ENCODE measurements at places on chromosomes 1 and 21.

DNA sequence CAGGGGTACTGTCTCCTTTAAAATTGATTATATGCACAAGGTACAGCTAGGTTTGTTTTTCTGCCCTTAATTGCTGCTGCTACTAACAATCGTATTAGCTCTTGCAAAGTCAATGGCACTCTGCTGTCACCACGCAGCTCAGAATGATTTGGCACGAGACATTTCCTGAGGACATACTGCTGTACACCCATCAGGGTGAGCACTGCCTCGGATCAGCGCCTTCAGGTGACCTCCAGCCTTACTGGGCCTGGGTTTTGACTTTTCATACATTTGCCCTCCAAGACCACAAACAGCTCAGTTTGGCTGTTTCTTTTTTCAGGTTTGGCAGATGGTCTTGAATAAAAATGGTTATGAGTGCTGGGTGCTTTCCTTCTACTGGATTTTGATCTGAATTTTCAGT is 110.9 kb downstream of the NTPCR start:
- DNase-seq = no peak

DNA sequence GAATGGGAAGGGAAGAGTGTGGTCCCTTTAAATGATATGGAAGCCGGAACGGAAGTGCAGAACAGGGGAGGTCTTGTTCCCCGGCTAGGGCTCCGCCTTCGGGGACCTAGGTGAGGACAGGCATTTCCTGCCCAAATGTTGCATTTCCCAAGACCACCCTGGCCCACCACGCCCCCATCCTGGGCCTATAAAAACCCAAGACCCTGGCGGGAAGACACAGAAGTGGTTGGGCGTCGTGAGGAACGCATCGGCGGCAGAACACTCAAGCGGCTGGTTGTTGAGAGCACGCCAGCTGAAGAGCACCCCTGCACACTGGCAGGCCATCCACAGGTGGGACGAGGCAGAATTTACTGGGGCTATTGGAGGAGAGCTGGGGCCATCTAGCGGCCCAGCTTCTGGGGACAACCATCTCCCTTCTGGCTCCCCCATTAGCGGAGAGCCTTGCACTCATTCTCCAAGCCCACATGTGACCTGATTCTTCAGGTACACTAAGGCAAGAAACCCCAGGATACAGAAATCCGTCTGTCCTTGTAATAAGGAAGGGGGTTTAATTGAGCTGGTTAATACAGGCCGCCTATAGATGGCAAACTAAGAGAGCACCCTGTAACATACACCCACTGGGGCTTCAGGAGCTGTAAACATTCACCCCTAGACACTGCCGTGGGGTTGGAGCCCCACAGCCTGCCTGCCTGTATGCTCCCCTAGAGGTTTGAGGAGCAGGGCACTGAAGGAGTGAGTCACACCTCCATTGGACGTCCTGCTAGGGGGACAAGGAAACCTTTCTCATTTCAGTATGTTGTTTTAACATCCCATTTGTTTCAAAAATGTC is 1327.9 kb downstream of the BRINP3 start:
- DNase-seq = no peak

DNA sequence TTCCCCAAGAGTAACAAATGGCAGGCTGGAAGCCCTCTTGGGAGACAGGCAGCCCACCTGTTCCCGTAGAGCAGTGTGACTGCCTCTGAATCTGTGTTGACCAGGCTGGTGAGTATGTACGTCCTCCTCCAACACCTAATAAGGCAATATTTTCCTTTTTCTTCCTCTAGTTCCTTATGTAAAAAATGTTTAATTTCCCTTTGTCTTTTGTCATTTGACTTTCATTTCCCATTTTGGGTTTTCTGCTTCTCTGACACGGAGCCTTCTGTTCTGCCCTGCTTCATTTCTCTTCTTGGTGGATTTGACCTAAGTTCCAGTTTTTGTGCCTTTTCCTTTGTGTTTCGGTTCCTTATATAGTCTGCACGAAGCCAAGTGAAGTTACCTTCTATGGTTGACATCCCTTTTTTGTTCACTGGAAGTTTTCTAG is 65.8 kb upstream of the ATF3 start:
- no peak for DNase-seq

- DNase-seq = no peak
These were observed 7.8 kb downstream of the CASZ1 start for GRCh38 chr1:10788592-10789006.

DNA sequence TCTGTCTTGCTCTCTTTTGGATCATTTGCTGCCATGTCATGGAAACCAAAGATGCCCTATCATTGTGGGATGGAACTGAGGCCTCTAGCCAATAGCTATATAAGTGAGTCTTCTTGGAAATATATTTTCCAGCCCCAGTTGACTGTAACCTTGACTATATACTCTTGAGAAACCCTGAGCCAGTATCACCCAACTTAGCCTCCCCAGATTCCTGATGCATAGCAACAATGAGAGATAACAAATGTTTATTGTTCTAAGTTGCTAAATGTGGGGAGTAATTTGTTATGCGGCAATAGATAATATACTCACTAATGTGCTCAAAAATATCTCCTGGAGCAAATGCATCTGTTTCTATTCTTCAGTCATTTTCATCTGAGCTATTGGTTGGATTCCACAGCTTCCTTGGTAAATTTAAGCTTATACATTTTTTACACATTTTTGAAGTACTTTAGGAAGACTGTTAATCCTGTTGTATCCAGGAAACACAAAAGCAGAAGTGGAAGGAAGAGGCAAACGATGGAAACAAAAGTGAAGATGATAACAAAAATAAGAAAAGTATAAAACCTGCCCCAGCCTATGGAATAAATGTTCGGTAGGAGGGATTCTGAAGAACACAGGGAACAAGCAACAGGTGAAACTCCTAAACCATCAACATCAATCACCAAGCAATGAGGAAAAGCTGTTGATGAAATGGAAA is 6.3 kb upstream of the SRRM1 start:
- DNase-seq = no peak

DNA sequence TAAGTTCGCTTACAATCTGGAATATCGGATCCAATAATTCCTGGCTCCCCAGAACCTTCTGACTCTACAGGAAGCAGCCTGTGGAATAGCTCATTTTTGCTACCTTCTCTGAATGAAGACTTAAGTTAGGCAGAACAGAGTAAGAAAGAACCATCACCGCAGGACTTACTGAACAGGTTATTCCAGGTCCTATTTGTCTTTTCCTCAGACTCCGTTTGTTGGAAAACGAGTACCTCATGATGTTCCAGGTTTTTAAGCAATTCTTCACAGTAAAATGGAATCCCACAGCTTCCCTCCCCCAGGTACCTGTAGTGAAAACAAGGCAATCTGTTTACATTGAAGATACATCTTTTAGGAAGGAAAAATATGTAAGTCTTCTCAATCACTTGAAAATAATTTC is 59.8 kb downstream of the ADCY10 start:
- no peak for DNase-seq

- no peak for DNase-seq
These were observed 39.4 kb upstream of the CD55 start for GRCh38 chr1:207282058-207282457.

DNA sequence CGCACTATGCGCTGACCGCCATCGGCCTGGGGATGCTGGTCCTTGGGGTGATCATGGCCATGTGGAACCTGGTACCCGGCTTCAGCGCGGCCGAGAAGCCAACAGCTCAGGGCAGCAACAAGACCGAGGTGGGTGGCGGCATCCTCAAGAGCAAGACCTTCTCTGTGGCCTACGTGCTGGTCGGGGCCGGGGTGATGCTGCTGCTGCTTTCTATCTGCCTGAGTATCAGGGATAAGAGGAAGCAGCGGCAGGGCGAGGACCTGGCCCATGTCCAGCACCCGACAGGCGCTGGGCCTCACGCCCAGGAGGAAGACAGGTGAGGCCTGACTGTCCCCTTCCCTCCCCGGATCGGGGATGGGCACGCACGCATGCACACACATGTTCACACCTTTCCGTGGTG is 31.9 kb upstream of the FHAD1 start:
- DNase-seq = no peak

- peak; percentile 85 for DNase-seq
These were observed at the start of gene ATXN7L2 for GRCh38 chr1:109483672-109484518. TSS of gene ATXN7L2 (plus strand) at chr1:109483905. CDS start at chr1:109483954, 49 bp downstream.

- no peak for DNase-seq
These were observed 91.3 kb downstream of the RWDD3 start for GRCh38 chr1:95325349-95325748.

- peak; percentile 24 for DNase-seq
These were observed 49.4 kb upstream of the PARP1 start for GRCh38 chr1:226457307-226457712.

- DNase-seq = no peak
These were observed 6.5 kb upstream of the BARHL2 start for GRCh38 chr1:90723590-90724108.

- no peak for DNase-seq
These were observed 72.8 kb downstream of the SIPA1L2 start for GRCh38 chr1:232557096-232557495.

DNA sequence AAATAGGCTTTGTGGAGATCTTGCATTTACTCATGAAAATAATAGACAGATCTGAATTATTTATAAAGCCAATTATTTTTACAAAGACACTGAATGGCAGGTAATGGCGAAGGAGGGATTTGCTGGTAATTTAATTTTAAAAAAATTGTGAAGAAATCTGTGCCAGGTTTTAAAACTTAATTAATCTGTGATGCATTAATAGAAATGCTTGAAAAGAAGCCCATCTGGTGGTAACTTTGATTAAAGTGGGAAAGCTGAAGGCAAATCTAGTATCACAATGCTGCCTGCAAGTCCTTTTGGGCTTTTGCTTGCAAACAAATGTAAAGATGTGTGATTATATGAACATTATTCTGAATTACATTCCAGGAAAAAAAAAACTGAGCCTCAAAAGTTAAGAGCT is 433.2 kb upstream of the DEPDC1 start:
- DNase-seq = no peak

- DNase-seq = no peak
These were observed 570 bp upstream of the PEX10 start for GRCh38 chr1:2412773-2413494.

DNA sequence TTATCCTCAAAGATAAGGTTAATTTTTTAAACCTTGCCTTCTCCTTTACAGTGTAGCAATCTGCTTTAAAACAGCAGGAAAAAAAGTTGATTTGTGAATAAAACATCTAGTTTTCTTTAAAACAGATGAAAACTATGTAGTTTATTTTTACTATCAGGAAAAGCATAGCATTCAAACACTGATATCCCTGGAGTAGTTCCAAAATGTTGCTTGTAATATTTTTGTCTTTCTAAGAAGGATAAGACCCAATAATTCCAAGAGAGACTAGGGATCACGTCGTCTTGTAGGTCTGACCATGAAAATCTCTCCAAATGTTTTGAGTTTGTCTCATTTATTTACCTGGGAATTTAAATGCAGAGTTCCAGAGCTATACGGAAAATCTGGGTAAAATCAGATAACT is 204.0 kb downstream of the NTNG1 start:
- no peak for DNase-seq

DNA sequence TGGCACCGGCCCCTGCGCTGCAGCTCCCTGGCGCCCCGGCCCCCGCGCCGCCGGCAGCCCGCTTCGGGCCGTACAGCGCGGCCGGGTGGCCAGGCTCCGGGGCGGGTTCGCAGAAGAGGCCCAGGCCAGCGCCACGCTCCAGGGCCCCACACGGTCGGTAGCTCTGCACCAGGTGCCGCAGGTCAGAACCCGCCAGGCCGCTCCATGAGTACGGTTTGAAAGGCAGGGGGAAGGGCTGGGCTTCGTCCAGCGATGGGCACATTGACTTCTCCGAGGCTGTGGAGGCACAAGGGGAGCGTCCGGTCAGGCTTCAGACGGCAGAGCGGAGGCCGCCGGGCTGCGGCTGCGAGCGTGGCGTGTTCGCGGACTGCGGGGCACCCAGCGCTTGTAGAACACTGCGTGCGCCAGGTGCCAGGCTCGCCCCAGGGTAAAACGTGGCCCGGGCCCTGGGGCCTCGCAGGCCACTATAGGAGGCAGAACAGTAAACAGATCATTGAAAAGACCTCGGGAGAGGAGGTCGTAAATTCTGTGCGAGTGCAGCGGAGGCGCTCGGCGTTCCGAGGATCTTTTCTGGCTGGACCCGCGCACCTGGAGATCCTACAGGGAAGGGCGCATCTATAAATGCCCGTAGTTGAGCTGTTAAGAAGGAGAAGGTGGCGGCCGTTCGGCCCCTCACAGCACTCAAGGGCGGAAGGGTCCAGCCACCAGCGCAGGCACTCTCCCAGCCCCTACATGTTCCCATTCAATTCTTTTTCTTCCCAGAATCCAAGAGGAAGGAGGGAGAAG is 5.7 kb downstream of the GFI1 start:
- no peak for DNase-seq

GRCh38 chr1:4084048-4084431 is 184.0 kb upstream of the C1orf174 start:
- DNase-seq = no peak

- DNase-seq = no peak
These were observed 103.6 kb upstream of the PTGFR start for GRCh38 chr1:78387201-78387600.

GRCh38 chr1:225508538-225509375 is 80.9 kb upstream of the LBR start:
- DNase-seq = no peak

GRCh38 chr1:89894210-89895201 is 73.7 kb downstream of the LRRC8D start:
- DNase-seq = no peak

DNA sequence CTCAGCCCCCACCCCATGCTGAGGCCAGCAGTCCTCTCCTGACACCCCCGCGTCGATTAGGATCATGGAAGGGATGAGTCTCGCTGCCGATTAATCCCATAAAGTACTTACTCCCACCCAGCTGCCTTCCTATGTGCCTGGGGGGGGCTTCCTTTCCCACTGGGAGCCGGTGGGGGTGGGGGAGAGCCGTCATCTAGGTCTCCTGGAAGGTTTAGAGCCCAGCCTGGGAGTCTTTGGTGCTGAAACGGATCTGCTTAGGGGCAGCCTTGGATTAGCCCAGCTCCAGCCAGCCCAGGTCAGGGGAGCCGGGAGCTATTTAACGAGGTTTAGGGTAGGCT is 9.8 kb downstream of the SAMD11 start:
- DNase-seq = no peak

- no peak for DNase-seq
These were observed 86.6 kb upstream of the SLC25A33 start for GRCh38 chr1:9452516-9453140.

DNA sequence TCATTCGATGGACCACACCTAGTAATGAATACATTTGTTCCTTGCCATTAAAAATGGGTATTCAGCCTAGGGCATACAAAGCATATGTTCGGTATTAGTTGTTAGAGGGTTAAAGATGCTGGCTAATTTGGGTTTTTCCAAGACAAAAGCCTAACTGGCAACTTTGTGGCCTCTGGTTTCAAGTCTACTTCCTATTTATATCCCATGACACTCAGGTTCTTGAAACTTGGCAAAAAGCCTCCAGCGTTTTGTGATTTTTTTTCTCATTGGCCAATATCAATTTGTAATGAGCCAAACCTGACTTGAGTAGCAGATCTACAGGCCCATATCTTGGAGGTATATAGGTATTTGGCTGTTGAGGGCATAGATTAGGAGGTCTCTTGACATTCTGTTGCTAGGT is 75.3 kb downstream of the C1orf21 start:
- no peak for DNase-seq

Data from T-helper 9 cell (primary cell).